Urinary bladder (tissue), 4 donors: ENCODE measurements at places on chromosomes 2 and 18. TPM values are rescaled to one million over a fixed set of nuclear protein-coding genes. Genes with fewer than 3 reads are reported as not detected.

DNA sequence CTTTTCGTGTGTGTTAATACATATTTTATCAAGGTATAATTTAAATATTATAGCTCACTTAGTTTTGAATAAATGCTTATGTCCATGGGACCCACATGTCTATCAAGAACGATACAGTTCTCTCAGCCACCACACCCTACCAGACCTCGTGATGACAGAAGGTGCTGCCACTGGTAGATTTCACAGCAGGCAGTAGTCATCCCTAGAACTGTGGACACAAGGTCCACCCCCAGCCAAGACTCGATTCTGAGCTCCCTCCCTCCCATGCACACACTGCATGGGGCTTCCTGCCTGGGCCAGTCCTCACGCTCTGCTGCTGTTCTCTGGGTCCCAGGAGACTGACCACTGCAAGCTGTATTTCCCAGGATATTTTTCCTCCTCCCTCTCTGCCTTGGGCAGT lies 26.5 kb upstream of the CREB1 start:
- no peak for DNase-seq

- no peak for DNase-seq
Observed at GRCh38 chr18:26133652-26134051, at the start of gene PSMA8. Gene PSMA8 (plus strand): TSS chr18:26133869. CDS start chr18:26133966, 97 bp downstream.

GRCh38 chr2:203550266-203550665 lies 15.2 kb upstream of the RAPH1 start:
- no peak for DNase-seq

GRCh38 chr18:49849331-49850217 lies 36.2 kb upstream of the ACAA2 start:
- DNase-seq = peak; percentile 39

DNA sequence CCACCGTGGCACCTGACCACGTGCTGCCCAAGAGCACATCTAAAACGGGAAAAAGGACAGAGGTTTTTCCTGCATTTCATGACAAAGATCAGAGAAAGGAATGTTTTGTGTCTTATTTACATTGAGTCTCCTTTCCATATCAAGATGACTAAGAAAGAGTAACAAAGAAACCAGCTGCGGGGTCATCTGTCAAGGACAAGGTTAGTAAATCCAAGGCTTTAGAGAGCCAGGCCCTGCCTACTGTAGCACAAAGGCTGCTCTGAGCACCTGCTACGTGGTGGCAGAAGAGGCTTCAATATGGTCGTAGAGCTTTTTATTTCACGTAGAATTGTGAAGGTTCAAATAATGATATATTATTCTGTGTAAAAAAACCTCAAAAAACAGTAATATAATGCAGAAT lies 51.0 kb downstream of the PRELID3A start:
- DNase-seq = no peak

DNA sequence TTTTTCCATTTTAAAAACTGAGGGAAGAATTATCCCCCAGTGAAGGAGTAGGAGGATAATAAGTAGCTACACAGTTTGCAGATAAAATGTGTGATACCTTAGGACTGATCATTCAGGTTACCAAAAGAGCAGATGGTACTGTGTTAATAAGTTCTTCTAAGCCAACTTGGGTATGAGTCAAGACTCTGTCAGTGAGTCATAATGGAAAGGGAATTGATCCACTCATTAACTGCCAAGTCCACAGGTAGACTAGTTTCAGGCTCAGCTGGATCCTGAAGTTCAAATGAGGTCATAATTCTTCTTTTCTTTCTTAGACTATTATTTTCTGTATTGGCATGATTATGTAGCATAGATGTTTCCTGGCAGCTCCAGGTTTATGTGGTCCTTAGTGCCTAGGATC lies 142.4 kb upstream of the ALPP start:
- DNase-seq = no peak

GRCh38 chr2:241308267-241308666 lies 7.2 kb downstream of the HDLBP start:
- DNase-seq = no peak

DNA sequence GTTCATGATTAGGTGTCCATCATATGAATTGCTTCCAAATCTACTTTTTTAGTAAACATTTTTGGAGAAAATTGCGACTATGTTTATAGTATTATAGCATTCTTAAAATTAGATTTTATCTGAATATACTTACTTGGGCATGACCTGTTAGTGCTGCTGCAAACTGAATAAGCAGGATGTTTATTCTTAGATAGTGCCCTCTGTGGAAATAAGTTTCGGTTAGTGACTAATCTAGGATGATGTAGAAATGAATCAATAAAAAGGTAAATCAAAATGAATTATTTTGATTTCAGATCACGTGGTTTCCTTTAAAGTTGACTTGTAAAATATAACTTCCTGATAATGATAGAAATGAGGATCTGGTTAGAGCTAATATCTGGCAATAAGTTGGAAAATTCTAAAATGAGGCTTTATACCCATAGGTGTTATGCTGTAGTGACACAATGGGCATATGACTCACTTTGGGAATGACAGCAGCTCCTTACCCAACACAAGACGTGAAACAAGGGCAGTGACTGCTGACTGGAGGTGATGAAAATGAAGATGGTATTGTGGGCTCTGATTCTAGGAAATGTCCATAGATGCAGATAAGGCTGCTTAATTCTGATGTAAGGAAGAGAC lies 165.8 kb upstream of the TCF4 start:
- DNase-seq = no peak

- DNase-seq = peak; percentile 60
Observed at GRCh38 chr2:85605406-85606115, 3.1 kb upstream of the TMEM150A start.

- no peak for DNase-seq
Observed at GRCh38 chr18:33470216-33470615, 29.7 kb upstream of the CCDC178 start.

DNA sequence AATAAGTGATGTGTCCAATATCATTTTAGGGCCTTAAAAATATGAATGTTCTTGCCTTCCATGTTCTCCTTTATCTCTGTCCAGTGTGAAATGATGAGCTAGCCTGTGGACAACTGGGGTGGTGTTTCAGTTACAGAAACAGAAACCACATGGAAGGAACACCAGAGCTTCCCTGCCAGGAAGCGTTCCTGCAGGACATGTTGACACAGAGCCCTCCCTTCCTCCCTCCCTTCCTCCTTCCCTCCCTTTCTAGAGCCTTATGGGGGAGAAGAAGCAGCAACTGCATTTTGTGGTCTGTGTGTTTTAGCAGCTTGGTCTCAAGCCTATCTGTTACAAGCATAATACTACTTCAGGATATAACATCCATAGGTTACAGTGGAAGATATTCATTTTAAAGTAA lies 539.7 kb upstream of the NETO1 start:
- DNase-seq = no peak

DNA sequence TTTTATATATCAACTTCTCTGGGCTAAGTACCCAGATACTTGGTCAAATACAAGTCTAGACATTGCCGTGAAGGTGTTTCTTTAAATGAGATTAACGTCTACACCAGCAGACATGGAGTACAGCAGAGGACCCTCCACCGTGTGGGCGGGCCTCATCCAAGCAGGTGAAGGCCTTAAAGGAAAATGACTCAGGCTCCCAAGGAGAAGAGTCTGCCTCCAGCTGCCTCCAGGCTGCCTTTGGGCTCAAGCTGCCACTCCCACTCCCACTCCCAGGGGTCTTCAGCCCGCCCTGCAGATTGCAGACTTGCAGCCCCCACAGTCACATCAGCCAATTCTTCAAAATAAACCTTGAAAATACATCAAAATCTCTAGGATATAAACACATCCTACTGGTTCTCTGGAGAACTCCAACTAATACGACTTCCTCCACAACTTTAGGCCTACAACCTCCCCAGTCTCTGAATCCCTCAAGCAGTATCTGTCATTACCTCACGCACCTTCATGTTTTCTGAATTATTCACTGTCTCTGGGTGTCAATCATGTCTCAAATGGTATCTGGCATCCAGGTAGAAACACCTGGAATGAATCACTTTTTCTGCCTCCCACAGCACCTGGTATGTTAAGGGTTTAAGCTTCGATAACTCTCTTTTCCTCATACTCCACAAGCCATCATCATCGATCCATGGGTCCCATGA lies 6.9 kb downstream of the ITGB1BP1 start:
- DNase-seq = no peak

- DNase-seq = no peak
Observed at GRCh38 chr2:148545390-148546256, 98.9 kb upstream of the EPC2 start.

DNA sequence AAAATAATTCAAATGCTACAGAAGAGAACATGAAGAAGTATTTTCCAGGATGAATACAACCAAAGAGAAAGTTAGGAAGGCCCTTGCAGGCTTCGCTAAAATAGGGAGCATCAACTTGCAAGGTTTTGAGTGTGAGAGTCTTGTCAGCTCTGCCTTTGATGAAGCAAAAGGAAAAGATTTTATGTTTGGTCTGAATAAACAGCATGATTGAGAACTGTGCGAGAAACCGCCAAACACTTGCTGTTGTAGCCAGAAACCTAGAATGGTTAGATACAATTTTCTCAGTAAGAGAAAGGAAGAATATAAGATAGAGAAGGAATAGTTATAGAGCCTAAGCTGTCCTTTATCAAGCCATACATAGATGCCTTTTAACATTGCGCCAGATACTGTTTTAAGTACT lies 163.6 kb downstream of the L3MBTL4 start:
- DNase-seq = no peak

- no peak for DNase-seq
Observed at GRCh38 chr2:167406558-167406957, 518.3 kb downstream of the XIRP2 start.

- DNase-seq = no peak
Observed at GRCh38 chr2:236273126-236273525, 8.9 kb upstream of the ASB18 start.

DNA sequence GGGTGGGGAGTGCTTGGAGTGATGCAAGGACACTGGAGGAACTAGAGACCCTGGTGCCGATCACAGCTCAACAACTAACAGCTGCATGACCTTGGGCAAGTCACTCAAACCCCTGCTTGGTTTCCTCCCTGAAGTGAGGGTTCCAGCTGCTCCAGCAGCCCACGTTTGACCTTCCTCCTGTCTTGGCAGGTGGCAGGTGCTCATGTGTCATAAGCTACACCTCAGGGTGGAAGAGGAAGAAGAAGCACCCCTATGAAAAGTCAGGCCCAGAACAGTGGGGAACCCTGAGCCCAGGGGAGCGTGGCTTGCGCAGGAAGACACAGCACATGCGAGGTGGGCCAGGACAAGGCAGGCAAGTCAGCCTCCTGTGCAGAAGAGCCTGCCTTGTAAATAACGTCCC lies 42.4 kb downstream of the MRPL35 start:
- DNase-seq = no peak

GRCh38 chr2:12261986-12262680 lies 454.6 kb upstream of the TRIB2 start:
- no peak for DNase-seq

GRCh38 chr2:98269274-98269673 lies 77.0 kb upstream of the CNGA3 start:
- no peak for DNase-seq

Gene ZNF804A
- total RNA-seq = 4.3 TPM

Gene GCG
- not detected for total RNA-seq

Gene LOXHD1
- 1.2 TPM for total RNA-seq

Gene MOCOS
- 0.95 TPM for total RNA-seq

Gene MC2R
- not detected for total RNA-seq

Gene DPP4
- 44.1 TPM for total RNA-seq
